ENCODE measurements at places on chromosomes 4 and X.

DNA sequence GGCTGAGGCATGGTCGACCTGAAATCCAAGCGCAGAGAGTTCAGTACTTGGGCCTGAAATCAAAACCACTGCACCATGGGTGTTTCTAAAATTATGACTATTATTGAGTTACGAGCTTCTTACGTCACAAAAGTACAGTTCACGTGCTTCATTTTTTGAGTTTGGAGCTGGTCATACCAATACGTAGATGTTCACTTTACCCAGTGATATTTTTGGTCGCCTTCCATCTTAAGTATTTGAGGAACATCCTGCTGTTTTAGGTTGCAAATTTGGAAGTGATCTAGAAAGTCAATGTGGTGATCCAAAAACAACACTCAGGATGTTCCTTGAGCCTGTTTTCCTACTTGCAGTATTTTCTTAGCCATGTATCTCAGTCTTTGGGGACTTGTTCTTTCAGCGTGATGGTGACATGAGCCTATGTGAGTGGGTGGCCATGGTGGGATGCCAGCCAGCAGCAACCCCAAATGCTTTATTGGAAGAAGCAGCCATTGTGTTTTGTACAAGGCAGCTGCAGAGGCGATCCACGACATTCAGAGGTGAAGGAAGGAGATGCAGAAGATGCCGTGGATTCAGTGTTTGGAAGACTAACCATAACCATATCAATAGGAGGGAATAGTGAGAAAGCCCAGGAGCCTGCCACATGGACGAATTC lies 28.7 kb downstream of the LDB2 start:
- DNase-seq = no peak

DNA sequence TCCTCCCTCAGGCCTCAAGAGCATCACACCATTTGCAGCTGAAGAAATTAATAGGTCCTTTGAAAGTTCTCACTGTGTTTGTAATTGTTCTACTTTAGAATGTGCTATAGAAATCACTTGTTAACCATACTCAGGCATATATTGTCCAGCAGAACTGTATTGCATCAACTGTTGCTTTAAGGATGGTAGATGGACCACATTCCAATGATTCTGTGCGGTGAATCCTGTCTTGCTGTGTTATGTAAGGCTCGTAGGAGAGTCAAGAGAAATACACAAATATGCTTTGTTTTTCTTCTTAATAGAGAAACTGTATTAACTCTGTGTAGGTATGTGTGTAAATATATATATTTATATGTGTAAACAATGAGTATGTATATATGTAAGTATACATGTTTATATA lies 6.3 kb upstream of the ADGRA3 start:
- DNase-seq = no peak

GRCh38 chrX:123184219-123184865 lies at the start of gene GRIA3:
Gene GRIA3 (plus strand): TSS chrX:123184278. CDS start chrX:123184536, 258 bp downstream.
- no peak for DNase-seq

DNA sequence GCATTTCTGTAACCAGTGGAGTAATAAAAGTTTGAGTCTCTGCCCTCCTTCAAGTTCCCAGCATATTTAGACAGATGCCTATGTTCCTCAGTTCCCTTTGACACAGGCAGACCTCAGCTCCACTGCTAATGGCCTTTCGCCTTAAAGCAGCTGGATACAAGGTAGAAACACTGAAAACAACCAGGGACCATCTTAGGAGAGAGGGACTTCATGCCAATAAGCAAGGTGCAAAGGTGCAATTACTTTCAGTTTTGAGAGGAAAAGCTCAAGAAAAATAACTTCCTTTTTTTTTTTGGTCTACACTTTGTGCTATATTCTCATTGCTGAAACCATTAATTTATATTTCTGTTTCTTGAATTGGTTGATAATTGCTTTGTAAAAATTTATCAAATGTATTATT lies 781.9 kb upstream of the GALNTL6 start:
- no peak for DNase-seq

DNA sequence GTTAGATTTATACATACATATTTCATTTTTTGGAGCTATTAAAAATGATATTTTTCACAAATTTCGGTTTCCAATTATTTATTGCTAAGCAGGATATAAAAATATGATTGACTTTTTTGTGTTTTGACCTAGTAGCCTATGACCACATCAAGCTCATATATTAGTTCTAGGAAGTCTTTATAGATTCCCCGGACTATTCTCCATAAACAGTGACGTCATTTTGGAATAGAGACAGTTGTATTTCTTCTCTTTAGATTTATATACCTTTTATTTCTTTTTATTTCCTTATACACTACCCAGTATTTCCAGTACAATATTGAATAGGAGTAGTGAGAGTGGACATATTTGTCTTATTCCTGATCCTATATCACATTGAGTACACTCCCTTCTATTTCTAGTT lies 31.8 kb downstream of the DDX53 start:
- DNase-seq = no peak

DNA sequence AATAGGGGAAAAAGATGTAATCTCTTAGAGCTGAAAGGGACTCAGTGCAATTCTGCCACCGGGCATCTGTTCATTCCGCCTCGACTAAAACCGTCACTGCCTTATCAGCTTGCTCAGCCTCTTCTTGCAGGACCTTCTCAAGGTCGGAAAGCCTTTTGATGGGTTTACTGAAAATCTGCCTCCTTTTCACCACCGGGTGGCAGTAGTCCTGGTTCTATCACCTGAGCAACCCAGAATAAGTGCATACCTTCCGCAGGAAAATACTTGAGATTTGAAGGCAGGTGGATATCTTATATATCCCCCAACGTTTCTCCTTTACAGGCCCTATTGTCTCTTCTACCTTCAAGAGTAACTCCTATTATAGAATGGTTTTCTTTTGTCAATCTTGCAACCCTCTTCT lies 103.4 kb upstream of the PAK3 start:
- peak; percentile 9 for DNase-seq

- DNase-seq = no peak
Measured at GRCh38 chrX:34140816-34141215, 8.7 kb upstream of the FAM47A start.

DNA sequence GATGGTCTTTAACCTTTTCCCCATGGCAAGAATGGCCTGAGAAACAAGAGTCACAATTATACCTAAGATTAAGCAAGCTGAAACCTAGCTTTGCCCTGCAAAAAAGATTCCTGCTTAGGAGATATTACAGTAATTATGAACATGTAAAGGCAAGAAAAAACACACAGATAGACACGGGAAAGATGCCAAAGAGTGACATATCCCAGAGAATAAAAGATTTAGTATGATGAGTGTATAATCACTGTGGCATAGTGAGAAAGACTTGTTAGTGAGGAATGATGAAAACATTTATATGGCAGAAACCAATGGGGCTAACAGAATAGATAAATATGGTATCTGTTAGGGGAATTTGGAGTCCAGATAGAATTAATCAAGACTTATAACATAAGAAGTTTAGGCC lies 29.6 kb upstream of the TASL start:
- no peak for DNase-seq

DNA sequence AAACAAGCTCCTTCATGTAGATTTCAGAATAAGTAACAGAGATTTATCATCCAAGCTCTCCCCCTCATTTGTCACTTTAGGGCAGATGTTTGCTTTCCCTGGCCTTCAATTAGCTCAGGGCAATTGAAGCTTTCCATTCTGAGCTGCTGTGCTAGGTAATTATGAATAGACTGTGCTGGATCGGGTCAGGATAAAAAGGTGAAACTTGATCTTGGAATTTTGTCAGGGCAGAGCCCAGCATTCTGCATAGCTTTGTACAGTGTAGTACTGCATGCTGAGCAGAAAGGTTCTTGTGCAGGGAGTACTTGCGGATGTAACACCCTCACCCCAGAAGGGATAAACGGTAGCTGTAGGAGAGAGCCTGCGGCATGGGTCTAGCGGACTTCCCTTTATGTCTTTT lies 64.0 kb upstream of the CLDN34 start:
- no peak for DNase-seq

GRCh38 chr4:147518846-147519767 lies 38.2 kb downstream of the EDNRA start:
- DNase-seq = peak; percentile 22

DNA sequence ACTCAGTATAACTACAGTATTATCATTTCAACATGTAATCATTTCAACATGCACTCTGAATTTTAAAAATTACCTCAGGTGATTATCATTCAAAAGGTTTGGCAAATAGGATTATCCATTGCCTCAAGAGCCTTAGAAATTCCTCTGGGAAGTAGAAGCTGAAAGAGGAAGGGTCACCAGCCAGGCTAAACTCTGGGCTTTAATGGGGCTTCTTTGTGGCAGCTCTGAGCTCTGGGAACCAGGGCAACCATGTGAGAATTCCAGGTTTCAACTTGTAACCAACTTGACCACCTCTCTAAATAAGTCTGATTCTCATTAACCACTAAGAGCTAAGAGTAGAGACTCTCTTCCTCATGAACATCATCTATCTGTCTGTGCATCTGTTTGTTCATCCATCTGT lies 117.2 kb upstream of the MED14 start:
- no peak for DNase-seq

GRCh38 chrX:13419276-13419675 lies 99.4 kb upstream of the ATXN3L start:
- no peak for DNase-seq

DNA sequence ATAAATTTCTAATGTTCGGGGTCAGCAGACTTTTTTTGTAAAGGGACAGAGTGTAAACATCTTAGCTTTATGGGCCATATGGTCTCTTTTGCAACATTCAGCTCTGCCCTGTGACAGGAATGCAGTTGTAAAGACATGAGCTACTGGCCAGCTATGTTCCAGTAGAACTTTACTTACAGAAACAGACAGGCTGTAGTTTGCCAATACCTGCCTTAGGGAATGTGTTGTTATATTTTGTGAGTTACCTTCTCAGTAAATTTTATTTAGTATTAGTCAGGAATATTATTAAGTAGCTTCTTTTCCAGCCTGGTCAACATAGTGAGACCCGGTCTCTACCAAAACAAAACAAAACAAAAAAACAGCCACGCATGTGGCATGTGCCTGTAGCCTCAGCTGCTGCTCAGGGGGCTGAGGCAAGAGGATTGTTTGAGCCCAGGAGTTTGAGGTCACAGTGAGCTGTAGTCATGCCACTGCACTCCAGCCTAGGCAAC lies 48.7 kb downstream of the HTT start:
- no peak for DNase-seq

DNA sequence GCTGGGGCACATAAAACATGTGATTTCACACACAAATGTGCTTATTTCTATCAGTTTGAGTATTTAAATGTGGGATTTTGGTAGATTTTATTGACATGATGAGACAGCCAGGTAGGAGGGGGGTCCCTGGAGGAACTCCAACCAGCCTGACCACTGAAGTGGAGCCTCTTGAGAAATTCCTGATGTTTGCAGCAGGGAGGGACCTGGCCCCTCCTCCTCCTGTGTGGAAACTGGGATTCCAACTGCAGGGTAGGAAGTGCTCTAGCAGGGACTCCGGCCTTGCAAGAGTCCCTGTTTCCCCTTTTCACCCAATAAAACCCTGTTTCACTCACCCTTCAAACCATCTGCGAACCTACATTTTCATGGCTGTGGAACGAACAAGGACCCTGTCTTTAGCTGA lies 2224.0 kb upstream of the AGA start:
- no peak for DNase-seq

DNA sequence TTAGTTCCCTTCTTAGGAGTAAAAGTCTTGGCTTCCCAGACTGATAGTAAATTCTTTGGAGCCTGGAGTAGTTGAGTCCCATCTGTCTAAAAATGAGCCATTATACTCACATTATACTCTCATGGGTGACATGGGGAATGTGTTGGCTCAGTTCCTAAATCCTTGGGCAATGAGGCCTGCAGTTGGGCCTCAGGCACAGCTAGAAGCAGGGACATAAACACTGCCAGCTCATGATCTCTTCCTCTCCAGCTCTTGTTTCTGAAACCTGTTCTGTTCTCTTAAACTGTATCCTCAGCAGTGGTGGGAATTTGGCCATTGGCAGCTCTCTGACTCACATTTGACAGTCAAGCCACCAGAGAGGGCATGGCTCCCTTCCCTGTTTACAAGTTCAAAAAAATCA lies 212.5 kb downstream of the SPATA18 start:
- DNase-seq = no peak

Data from NCI-H526 treated with DMSO at 0.1 percent for 48 hours (cell line).